ENCODE measurements at places on chromosomes 13 and 19.
A peak's percentile ranks its signal among the peaks of the same experiment; 100 is the strongest.

DNA sequence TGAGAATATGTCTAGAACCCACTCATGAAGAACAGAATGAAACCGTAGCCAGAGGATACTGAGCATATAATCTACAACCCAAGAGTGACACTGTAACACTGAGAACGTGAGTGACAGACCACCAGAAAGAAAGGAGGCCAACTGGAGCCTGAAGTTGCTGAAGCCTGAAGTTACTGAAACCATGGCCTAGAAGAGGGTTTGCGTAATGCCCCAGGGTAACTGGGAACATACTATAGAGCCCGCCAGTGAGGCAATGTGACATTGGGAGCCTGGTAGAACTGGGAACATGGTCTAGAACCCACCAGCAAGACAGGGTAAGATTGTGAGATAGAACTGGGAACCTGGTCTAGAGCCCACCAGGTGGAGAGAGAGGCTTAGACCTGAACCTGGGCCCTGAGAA is 15.5 kb upstream of the TNFSF14 start:
- DNase-seq = no peak

GRCh38 chr13:79932556-79932955 is 408.4 kb downstream of the SPRY2 start:
- DNase-seq = no peak

DNA sequence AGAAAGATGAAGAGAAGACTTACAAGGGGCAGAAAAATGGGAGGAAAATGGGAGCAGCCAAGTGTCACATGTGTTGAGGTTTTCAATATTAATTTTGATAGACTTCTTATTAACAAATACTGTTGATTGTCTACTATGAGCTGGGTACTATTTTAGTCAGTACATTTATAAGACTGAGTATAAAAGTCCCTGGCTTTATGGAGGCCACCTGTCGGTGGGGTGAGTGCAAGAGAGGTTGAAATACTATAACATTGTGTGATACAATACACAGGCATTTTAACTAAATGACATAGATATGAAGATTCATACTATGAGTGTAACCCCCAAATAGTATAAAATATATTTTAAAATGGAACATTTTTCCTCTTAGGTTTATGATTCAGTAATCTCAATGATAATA is 29.9 kb downstream of the SLC10A2 start:
- DNase-seq = no peak

DNA sequence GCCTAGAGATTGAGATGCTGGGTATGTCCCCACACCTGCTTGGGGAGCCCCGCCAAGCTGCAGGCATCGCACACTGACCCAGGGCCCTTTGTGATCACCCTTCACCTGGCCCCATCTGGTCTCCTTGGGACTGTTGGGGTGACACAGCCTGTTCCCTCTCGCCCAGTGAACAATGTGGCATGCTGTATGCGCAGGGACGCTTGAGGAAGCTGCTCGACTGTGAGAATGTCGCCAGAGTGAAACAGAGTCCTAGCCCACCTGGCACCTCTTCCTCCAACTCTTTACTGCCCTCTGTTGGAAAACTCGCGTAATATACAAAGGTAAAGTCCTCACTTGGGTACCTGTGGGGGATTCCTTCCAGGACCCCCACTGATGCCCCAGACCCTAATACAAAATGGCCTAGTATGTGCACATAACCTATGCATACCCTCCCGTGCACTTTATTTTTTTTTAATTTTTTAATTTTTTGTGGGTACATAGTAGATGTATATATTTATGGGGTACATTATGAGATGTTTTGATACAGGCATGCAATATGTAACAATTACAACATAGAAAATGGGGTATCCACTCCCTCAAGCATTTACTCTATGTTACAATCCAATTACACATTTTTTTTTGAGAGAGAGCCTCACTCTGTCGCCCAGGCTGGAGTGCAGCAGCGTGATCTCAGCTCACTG is 9.0 kb downstream of the BLOC1S3 start:
- DNase-seq = peak; percentile 29

DNA sequence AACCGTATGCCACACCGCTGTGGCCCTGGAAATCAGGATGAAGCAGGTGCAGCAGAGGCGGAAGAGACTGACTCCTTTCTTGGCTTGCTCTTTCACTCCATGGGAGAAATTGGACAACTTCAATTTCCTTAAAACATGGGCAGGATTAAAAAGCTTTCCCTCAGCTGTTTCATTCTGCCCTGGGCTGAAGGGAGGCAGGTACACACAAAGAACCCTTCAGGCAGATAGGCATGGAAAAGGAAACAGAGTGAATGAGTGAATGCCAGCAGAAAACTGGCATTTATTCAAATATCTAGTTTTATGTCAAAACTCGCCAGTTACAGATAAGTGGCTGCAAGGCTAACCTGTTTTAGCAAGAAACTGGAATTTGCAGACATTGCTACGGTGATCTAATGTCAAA is 71.0 kb upstream of the SLC15A1 start:
- DNase-seq = no peak

- no peak for DNase-seq
Observed at GRCh38 chr19:379796-380195, 29.2 kb downstream of the C2CD4C start.
